Bronchial smooth muscle cell (primary cell): ENCODE measurements at places on chromosomes 16 and 17. TPM values are rescaled to one million over a fixed set of nuclear protein-coding genes. Genes with fewer than 3 reads are reported as not detected.

Gene CHAD
- not detected in 2 replicates for total RNA-seq

Gene AIPL1
- not detected in 2 replicates for total RNA-seq

Gene CLDN7
- total RNA-seq = 4.2 and 16.5 TPM in 2 replicates

Gene CCL5
- total RNA-seq = not detected in 2 replicates
